ENCODE measurements at places on chromosomes 1 and 21.

- DNase-seq: no peak
Measured at GRCh38 chr1:116737855-116738321, 16.3 kb upstream of the CD2 start.

DNA sequence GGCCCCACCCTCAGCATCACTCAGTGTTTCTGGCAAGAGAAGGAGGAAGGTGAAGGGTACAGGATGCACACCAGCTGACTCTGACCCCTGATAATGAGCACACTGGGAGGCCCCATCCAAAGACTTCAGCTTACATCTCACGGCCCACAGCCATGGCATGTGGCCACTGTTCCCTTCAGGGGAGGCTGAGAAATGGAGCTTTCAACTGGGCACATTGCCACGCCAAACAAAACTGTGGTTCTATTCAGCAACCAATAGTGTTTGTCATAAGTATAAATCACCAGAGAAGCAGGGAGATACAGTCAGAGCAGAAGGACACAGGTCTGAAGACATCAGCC, 12.7 kb upstream of the TRAF3IP3 start:
- no peak for DNase-seq

GRCh38 chr1:6464514-6464836, 1.5 kb downstream of the TNFRSF25 start:
- DNase-seq: no peak

GRCh38 chr1:57424231-57425027, 569 bp upstream of the DAB1 start:
- no peak for DNase-seq

DNA sequence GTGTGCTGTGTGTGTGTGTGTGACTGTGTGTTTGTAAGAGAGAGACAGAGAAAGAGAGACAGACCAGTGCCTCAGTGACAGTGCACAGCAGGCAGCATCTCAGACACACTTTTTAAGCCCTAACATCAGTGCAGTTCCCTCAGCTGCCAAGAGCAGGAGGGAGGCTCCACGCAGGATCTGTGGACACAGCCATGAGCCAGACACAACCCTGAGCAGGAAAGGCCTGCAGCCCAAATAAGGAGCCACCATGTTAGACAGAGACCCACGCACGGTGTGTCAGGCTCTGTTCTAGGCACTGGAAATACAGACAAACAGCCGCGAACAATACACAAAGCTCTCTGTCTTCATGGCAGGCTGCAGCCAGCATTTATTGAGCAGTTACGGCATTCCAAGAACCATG, 445.5 kb downstream of the MATN1 start:
- DNase-seq: no peak

DNA sequence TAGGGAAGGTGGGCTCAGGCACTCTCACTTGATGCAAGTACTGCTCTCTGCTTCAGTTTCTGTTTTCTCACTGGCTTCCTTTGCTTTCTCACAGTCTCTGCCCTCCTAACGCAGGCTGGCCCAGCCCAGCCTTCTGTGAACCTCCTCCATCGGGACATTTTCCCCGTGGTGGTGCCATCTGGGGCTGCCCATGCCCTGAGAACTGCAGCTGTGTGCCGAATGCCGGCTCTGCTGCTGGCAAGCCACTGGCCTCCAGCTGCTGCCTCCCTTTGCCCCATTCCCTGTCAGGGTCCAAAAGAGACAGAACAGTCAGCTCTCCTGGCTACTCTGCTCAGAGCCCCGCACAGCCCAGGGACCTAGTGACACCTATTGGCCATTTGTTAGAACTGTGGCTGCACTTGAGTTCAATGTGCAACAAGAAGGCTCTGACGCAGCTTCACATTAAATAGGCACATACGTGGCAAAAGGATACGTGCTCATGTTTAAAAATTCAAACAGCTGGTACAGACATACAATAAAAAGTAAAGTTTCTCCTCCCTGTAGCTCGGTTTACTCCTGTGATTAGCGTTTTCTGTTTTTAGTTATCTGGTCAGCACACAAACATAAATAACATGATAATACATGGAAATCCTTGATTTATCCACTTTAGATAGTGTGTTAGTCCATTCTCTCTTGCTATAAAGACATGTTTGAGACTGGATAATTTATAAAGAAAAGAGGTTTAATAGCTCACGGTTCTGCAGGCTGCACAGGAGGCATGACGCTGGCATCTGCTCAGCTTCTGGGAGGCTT, 46.6 kb downstream of the FCRL5 start:
- DNase-seq: no peak

DNA sequence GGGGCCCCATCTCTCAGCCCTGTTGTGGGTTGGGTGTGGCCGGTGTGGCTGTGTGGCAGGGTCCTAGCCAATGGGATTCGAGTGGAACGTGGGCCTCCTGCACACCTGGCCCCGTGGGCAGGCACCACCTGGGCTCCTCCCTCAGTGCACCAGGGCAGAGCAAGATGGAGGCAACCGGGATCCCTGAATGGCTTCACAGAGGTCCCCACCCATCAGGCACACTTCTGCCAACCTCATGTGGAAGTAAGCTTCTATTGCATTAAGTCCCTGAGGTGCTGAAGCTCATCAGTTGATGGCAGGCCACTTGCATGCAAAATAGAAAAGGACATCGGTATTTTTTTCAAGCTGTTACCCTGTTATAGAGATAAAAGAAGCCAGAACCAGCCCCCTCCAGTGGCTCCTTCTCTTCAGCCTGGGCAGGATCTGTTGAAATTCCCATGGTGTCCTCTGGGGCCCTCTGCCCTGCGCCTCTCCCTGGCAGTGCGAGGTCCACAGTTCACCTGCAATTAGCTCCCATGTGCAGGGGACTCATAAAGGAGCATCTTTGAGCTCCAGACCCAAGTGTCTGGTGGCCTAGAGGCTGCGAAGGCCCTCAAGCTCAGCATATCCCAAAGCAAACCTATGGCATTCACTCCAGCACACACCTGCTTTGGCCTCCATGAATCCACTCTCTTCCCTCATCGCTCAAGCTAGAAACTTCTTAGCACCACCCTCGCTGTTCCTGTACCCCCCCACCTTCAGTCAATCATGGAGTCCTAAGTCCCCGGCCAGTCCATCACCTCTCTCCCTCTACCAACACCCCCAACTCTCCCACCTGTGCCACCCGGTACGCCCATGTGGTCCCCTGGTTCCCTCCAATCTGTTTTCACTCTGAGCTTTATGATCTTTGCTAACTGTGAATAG, 2.1 kb upstream of the SLC45A1 start:
- DNase-seq: no peak

Data from stimulated activated CD8-positive, alpha-beta memory T cell treated with anti-CD3 and anti-CD28 coated beads, Interleukin-4, amount 100 ng/mL, for 1 hour (primary cell).